ENCODE measurements at places on chromosomes 3 and 15.
A peak's percentile ranks its signal among the peaks of the same experiment; 100 is the strongest.

GRCh38 chr15:65580287-65580686, 30.6 kb downstream of the INTS14 start:
- DNase-seq, result no peak

- peak; percentile 2 for DNase-seq
Measured at GRCh38 chr3:6799264-6799915, 61.5 kb upstream of the GRM7 start.

- no peak for DNase-seq
Measured at GRCh38 chr3:128270559-128271492, 117.5 kb downstream of the EEFSEC start.

GRCh38 chr15:28873585-28874190, 12.1 kb upstream of the APBA2 start:
- no peak for DNase-seq
